Endothelial cell of umbilical vein (primary cell): ENCODE measurements at places on chromosomes 2 and 18. TPM values are rescaled to one million over a fixed set of nuclear protein-coding genes. Genes with fewer than 3 reads are reported as not detected.

DNA sequence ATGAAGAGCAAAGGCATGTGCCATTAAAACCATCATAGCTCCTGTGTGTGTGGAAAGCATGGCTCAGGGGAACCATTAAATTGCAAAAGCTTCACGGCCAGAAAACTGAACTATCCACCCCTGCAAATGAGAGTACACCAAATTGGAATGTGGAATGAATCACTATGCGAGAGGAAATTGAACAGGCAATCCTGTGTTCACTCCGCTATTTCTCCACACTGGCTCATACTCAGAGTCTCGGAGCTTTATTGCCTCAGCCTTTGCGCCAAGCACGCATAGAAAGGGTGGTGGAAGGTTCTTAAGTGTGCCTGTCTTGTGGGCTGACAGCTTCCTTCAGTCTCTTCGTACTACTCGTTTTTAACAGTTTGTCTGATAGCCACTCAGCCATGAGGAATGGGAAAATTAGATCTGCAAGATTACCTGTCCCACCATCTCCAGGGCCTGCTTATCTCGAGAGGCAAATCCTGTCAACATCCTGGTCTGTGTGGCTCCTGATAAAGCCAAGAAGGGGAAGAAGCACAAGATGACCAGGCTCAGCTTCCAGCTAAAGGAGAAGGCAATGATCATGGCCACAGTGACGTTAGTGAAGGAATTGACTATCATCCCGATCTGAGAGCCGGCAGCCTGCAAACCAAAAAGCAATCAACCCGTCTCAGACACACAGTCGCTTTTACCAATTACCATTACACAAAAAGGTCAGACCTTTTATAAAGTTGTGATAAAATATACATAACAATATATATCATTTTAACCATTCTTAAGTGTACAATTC is 34.9 kb downstream of the G6PC2 start:
- DNase-seq, result peak; percentile 27

DNA sequence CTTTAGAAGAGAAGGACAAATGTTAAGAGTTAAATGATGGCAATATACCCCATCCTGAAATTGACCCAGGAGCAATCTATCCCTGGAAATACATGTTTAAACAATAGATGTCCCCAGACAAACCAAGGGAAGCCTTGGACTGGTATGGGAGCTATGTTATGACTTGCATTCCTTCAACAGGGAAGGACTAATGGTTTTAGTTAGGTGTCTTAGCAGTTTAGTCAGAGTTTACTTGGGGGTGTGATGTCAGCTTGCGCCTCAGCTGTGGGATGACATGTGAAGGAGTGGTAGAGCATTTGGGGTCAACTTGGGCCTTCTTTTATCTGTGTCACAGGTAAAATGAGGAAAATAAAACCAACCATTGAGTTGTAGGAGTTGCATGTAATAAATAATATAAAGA is 36.8 kb downstream of the SPC25 start:
- DNase-seq, result no peak

- no peak for DNase-seq
Measured at GRCh38 chr18:44798433-44799048, 117.9 kb downstream of the SETBP1 start.

Gene ASPRV1
- polyA plus RNA-seq, result 0.19 and 0.22 TPM in 2 replicates

Gene C2orf81
- polyA plus RNA-seq, result 0.16 and 0.17 TPM in 2 replicates
